ENCODE measurements at places on chromosomes 11 and 22.
A peak's percentile ranks its signal among the peaks of the same experiment; 100 is the strongest.

DNA sequence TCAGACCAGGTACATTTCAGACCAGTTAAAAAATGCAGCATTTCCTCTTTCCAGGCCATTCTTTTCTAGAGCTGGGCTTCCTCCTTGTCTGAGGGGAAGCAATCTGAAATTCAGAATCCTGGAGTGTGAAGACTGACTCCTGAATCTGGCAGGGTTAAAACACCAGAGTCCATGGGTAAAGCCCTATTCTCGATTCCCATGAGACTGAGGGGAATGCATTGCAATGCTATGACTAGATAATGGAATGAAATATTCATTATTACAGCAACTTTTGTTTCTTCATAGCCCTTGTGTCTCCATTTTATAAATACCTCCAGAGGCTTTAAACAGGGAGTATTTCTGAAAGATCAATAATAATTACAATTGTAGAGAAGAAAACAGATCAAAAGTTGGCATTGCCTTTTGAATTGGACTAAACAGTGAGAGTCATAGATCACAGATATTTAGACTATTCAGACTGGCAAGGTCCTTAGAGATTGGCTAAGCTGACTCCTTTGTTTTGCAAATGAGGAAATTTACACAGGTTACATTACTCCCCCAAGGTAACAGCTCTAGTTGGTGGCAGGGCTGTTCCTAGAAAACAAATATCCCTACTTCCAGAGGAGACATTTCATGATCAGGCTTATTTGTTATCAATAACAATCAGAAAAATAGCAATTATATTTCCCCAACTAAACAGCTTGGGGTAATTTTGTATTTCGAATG, 632.6 kb upstream of the KIRREL3 start:
- DNase-seq = no peak

GRCh38 chr22:35392357-35392756, 7.6 kb upstream of the MCM5 start:
- no peak for DNase-seq

DNA sequence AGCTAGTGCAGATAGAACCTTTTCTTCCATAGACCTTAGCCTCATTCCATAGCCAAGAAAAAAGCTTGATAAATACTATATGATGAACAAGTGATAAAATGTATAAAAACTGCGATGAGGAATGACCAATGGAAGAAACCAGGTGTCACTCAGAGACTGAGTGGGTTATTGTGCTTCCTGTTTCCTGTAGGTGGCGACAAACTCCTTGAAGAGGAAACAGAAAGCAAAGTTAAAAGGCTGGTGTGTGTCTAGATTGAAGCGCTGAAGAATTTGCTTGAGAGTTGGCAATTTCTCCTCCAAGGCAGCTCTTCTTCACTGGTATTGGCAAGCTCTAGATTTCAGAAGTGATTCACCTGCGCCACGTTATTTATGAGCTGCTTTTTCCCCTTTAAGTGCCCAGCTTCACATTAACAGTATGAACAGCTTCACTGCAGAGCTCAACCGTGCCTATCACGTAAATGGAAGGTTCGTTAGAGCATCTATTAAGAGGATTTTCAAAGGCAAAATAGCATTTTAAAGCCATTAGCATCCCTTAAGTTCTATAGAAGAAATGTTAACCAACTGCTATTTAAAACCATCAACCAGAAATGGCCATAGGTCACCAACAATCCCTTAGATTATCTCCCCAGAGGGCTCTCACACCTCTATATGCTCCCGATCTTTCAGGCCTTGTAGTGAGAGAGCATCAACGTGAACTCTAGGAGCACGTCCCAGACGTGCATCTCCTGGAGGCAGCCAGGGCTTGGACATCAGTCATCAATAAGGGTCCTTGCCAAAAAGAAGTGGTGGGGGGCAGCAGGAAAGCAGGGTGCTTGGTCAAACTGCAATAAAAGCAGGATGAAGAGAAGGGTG, 179.4 kb downstream of the CADM1 start:
- DNase-seq = peak; percentile 39

DNA sequence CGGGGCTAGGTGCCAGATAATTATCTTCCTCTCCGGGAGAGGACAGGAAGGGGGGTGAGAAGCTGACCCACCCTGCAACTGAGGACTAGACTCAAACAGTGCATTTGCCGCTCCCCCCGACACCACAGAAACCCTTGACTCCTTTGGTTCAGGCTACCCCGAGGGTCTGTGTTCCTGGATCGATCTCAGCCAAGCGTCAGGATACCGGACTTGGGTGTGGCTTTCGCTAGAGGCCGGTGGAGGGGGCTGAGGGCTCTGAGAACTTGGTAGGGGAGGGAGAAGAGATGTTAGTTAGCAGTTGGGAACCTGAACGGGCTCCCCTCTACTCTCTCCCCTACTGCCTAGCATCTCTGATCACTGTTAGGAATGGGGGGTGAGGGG, 840 bp downstream of the SEZ6L start:
- no peak for DNase-seq

- no peak for DNase-seq
These were observed 20.8 kb downstream of the KRTAP5-6 start for GRCh38 chr11:1717745-1718144.

DNA sequence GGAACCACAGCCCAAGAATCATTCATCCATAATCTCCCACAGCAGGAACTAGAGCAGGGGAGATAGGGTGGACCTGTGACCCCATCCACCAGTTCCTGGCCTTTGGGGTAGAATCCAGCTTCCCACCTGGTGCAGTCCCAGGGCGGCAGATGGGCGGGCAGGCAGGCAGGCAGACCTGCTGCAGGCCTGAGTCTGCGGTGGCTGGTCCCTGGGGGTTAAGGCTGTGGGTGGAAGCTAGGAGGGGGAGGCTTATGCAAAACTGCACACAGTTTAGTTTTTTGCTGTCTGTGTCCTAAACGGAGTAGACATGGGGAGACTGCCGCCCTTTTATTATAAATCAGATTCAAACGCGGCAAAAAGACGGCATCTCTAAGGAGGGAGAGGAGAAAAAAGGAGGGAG, 4.5 kb upstream of the NEFH start:
- DNase-seq = no peak

GRCh38 chr22:22878211-22878570, 9.4 kb upstream of the IGLL5 start:
- no peak for DNase-seq

- no peak for DNase-seq
These were observed 8.6 kb upstream of the JAML start for GRCh38 chr11:118233377-118233776.

DNA sequence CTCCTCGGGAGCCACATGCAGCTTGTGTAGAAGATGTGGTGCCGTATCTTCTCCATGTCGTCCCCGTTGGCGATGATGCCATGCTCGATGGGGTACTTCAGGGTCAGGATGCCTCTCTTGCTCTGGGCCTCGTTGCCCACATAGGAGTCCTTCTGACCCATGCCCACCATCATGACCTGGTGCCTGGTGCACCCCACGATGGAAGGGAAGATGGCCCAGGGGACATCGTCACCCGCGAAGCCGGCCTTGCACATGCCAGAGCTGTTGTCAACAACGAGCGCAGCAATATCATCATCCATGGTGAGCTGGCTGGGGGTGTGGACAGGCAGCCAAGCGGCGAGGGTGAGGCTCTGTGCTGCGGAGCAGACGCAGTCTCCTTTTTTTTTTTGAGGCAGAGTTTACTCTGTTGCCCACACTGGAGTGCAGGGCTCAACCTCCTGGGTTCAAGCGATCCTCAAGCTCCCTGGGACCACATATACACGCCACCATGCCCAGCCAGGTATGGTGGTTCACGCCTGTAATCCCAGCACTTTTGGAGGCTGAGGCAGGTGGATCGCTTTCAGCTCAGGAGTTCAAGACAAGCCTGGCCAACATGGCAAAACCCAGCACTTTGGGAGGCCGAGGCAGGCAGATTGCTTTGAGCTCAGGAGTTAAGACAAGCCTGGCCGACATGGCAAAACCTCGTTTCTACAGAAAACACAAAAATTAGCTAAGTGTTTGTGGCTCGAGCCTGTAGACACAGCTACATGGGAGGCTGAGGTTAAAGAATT, 17.3 kb upstream of the EP300 start:
- DNase-seq = no peak

DNA sequence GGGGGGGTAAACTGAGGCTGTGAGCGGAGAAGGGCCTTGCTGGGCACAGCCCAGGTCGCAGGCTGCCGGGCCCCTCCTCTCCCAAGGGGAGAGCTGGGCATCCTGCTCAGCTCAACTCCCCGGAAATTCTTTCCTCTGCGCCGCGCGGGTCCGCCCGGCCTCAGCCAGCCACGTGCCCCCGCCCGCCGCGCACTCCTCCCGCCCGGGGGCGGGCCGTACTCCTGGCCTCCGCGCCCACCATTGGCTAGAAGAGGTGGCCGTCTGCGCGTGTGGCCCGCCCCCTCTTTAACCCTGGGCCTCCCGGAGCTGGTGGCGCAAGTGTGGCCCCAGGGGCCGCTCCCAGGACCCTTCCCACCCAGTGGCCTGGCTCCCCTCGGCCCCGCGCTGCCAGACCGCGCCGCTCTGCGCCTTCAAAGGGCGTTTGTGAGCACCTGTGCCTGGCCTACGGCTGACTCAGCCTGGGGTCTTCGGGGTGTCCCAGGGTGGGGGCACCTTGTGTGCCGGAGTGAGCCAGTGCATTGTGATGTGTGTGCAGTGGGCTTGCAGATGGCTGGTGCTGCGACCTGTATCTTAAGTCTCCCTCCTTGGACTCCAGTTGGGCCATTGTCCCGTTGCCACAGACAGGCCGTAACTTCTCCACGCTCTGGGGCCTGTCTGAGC, 2.0 kb downstream of the MRGPRF start:
- no peak for DNase-seq

- DNase-seq = no peak
These were observed 13.4 kb downstream of the OR51B4 start for GRCh38 chr11:5288108-5288905.

DNA sequence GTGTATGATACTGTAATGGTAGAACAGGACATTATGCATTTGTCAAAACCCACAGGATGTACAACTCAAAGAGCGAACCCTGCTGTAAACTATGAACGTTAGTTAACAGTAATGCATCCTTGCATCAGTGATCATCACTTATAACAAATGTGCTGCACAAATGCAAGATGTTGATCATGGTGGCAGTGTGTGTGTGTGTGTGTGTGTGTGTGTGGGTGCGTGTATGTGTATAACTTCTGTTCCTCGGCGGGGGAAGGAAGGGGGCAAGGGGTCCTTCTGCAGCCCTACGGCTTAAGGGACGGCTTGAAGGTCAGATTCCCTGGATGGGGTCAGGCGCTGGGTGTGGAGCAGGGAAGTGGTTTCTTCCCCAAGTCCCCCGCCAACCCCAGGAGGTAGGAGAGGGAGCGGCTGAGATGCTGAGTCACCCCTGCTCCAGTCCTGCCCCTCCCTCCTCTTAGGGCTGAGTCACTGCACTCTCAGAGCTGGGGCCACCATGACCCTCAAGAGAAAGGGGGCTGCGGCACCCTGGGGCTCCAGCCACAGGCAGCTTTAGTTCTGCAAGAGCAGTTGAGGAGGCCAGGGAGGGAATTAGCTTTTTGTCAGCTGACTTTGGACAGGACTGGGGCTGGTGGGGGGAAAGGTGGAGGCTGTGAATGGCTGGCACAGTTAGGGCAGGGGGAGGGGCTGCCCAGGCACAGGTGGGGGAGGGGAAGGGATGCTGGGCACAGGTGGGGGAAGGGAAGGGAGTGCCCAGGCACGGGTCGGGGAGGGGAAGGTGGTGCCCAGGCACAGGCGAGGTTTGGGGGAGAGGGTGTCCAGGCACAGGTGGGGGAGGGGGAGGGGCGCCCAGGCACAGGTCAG, 8.8 kb upstream of the CTSD start:
- peak; percentile 30 for DNase-seq

GRCh38 chr11:92388380-92388779, 163.8 kb downstream of the FAT3 start:
- DNase-seq = no peak

DNA sequence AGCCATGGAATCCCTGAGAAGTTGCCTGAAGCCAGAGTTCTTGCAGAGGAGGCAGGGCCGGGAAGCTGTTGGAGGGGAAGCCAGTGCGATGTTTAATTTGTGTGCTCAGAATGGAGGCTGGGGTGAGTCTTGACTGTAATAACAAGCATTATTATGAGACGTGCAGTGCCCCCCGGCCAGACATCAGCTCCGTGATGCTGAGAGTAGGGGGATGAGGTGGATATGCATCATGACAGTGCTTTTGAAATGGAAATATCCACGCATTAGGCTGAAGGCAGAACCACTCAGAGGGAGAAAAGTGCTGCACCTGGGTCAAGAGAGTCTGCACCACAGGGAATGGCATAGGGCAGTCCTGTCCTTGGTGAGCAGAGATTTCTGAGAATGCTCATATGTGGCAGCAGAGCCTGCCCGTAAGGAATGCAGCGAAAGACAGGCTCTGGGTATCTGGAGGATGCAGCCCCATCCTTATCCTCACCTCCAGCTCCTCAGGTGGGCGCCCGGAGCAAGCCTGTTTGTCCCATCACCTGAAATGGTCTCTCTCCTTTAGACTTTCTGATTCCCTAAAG, 37.6 kb upstream of the SEZ6L start:
- DNase-seq = no peak

DNA sequence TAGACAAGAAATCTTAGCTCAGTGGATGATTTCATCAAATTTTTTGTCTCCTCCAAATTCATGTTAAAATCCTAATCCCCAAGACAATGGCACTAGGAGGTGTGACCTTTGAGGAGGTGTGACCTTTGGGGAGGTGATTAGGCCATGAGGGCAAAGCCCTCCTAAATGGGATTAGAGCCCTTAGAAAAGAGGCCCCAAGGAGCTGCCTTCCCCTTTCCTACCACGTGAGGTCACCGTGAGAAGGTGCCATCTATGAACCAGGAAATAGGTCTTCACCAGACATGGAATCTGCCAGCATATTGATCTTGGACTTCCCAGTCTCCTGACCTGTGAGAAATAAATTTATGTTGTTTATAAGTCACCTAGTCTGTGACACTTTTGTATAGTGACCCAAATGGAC, 138.7 kb downstream of the TRIM29 start:
- DNase-seq = no peak

DNA sequence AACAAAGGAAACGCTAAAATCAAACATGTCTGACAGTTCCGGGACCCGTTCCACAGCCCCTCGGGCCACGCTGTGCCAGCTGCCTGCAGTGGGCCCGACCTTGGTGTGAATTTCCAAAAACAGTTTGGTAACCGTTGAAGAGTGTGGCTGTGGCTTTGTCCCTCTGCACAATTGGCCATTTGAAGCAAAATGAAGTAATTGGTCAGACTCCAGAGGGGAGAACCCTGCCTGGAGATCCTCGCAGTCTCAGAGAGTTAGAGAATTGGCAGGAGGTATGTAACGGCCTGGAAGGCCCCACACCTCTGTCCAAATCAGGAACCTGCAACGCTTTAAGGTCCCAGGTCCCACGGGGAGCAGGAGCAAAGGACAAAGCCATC, 26.3 kb downstream of the TRMU start:
- DNase-seq = no peak

DNA sequence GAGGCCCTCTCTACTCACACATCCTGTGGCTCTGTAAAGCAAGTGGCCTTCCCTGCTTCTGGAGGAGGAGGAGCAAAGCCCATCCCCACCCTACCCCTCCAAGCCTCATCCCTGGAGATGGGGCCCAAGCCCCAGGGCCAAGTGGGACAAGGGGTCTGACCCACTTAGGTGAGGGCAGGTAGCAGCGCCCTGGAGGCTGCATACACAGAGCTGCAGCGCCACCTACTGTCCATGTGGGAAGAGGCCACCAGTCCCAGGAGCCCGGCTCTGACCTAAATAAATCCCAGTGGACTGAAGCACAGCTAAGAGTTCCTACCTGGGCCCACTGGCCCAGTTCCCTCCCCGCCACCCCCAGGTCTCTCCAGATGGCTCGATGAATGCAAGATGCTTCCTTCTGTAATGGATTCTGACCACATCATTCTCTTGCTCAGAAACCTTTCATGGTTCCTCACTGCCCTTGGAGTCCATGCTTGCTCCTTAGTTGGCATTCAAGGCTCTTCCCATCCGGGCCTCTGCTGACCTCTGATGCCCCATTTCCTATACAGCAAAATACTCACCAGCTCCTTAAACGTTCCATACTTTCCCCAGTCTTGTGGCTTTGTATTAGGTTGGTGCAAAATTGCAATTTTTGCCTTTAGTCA, 62.1 kb downstream of the THAP12 start:
- DNase-seq = peak; percentile 81
